ENCODE measurements at places on chromosomes 2 and 18.

- no peak for DNase-seq
Measured at GRCh38 chr2:64234150-64234549, 89.9 kb upstream of the PELI1 start.

- no peak for DNase-seq
Measured at GRCh38 chr2:39476524-39476923, 39.4 kb upstream of the MAP4K3 start.

- no peak for DNase-seq
Measured at GRCh38 chr18:955384-956066, 50.9 kb downstream of the ADCYAP1 start.

- no peak for DNase-seq
Measured at GRCh38 chr2:170715932-170716777, 1.0 kb downstream of the SP5 start.

- no peak for DNase-seq
Measured at GRCh38 chr2:226699321-226699720, 100.3 kb downstream of the IRS1 start.

GRCh38 chr2:83967854-83968253, 491.2 kb downstream of the SUCLG1 start:
- DNase-seq, result no peak

- DNase-seq, result no peak
Measured at GRCh38 chr2:182404975-182405561, 21.8 kb downstream of the PDE1A start.

GRCh38 chr2:195320413-195320973, 336.5 kb upstream of the SLC39A10 start:
- no peak for DNase-seq

DNA sequence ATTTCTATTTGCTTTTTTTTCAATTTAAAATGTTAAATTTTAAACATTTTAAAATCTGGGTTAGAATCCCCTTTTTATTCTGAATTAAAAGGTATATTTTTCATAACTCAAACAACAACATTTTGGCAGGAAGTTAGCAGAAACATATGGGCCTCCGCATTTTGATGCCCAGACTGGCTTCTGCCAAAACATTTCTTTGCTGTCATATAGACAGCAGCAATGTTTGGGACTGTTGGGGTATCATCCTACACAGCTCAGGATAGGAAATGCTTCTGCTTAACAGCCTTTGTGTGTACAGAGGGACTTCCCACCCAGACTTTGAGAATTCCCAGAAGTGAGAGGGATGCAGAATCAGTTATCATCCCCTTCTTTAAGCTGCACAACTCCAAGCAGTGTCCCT, 155.4 kb upstream of the PARD3B start:
- no peak for DNase-seq

DNA sequence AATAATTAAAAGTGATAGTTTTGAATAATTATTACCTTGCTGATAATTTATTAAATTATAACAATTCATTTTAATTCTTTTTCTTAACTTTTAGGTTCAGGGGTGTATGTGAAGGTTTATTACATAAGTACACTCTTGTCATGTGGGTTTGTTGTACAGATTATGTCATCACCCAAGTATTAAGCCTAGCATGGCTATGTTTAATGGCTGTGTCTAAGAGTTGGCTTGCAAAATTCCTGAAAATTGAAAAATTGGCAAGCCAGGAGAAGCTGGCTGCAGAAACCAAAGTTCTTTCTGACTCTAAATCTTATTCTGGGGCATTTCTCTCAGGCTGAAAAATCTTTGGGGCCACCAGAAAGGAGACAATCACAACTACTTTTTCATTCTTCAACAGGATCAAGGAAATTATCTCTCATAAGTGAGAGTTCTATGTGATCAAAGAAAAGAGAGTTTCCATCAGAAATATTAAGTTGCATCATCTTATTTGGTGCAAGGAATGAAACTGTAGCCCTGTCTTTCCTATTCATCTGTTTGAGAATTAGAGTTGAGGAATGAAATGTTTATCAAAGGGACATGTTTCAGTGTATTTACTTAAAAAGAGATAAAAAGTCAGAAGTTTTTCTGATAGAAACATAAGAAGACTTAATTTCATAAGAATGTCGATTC, 412.1 kb upstream of the CDH2 start:
- DNase-seq, result no peak

GRCh38 chr2:72150861-72151356, 3.2 kb upstream of the CYP26B1 start:
- no peak for DNase-seq

DNA sequence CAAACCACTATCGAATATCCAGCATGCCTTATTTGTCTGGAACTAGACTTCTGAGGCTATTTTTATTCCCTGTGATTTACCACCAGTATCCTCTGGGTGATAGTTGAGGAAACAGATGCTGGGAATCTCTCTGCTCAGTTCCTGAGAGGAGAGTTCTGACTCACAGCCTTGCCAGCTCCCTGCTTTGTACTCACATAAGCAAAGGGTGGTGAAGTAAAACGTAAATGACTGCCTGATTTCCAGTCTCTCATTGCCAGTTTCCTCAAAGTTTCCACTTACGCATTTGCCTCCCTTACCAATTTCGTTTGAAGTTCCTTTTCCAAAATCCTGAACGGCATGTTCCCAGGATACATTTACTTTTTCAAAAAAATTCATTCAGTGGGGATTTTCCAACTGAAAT, 69.2 kb upstream of the HNRNPA3 start:
- no peak for DNase-seq

- DNase-seq, result no peak
Measured at GRCh38 chr2:100260712-100261620, 61.3 kb downstream of the LONRF2 start.

DNA sequence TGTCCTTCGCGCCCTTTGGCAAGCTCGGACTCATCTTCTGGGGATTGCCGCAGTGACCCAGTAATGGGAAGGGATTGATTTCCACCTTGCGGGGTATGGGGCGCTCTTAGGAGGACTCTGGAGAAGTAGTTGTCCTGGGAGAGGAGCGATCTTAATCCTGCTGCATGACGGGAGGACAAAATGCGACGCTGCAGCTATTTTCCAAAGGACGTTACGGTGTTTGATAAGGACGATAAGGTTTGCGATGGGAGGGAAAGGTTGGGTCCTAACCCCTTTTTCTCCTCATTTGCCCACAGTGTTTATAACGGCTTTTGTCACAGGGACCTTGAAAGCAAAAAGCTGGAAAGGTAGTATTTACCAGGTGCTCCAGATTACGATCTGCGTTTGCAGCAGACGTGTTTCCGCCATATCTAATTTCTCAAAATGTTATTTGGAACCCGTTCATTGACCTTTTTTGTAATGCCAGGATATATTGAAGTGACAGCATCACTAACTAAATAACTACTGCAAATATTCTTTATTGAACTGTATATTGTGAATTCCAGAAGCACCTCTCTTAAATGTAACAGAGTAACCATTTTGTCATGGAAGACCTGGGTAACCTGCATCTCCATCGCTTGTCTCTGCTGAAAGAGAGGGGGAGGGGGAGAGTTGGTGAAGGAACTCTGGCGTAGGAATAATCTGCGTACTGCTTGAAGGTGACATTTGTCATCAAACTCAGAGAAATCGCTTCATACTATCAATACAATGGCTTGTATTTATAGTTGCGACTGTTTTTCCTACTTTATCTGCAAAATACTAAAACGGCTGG, 590 bp downstream of the MDH1 start:
- no peak for DNase-seq

DNA sequence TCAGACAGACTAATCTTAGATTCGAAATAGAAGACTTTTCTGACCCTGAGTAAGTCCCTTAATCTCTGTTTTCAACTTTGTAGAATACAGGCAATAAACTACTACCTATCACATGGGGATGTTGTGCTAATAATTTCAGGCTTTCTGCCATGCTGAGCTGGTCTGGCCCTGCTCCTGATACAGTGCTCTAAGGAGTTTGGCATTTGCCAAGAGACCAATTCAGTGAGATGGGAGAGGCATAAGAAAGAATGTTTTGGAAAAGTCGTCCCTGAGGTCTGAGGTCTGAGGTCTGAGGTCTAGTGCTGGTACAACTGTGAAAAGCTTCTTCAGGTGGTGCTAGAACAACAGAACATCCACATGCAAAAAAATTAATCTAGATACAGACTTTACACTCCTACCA, 35.9 kb upstream of the SP3 start:
- DNase-seq, result no peak

DNA sequence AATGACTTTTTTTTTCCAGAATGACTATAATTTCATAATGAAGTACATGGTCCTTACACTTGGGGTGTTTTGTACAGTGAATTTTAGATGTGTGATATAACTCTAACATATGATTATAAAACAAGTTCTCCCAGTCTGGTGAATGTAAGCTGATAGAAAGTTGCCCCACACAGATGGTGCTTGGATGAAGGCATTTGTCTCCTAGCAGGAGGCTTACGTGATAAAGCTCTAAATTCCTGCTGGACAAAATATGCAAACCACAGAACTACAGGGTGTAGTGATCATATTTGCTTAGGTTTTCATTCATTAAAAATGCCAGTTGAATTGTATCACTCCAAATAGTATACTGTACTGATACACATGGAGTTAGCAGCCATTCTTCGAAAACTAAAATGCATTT, 85.5 kb downstream of the DSC3 start:
- DNase-seq, result no peak

- DNase-seq, result no peak
Measured at GRCh38 chr2:216316743-216317142, 55.5 kb downstream of the MARCHF4 start.

DNA sequence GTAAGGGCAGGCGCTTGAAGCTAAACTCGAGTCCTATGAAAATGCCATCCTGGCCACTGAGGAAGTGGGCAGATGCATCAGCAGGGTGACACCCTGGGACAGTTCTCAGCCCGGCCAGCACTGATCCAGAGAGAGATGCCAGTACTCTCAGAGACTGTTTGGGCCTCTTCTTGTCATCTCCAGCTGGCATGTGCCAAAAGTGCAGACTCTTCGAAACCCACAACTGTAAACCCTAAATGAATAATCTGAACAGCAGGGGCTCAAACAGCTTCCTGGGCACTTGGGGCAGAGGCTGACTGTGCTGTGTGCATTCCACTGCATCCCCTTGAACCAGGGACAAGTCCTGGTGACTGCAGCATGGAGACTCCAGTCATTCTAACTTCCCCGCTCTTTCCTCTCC, 204.2 kb upstream of the SMAD2 start:
- DNase-seq, result no peak
